ENCODE measurements at places on chromosomes 6 and 20.

DNA sequence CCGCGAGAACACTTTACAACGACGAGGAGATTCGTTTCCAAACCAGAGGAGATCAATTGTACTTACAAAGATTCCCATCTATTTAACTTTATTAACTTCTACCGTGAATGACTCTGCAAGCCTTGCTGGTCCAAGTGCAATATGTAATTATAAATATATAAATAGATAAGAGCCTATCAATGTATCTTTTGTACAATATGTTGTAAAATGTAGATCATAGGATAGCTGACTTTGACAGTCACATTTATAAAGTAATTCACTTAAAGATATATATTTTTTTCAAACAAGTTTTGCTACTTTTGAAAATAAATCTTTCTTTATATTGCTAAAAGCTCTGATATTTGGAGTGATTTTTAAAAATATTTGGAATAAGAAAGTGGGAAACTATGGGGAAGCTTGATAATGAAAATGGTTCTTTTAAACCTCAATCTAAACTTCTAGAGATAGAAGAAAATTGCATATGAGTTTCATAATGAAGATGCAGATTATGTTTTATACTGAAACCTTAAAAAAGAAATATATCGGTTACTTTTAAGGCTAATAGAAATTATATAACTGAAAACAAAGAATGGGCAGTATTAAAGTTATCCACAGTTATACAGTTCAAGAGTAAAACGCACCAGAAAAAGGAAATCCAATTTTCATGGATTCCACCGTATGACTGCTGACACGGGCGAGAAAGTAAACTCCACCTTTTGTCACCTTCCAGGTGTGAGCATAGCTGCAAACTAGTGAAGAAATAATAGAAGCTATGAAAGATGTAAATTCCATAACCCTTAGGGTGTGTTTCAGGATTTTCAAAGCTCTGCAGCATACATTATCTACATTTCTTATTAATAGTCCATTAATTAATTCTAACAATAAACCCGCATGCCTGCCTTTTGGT lies 3.3 kb downstream of the TCF21 start:
- no peak for DNase-seq

DNA sequence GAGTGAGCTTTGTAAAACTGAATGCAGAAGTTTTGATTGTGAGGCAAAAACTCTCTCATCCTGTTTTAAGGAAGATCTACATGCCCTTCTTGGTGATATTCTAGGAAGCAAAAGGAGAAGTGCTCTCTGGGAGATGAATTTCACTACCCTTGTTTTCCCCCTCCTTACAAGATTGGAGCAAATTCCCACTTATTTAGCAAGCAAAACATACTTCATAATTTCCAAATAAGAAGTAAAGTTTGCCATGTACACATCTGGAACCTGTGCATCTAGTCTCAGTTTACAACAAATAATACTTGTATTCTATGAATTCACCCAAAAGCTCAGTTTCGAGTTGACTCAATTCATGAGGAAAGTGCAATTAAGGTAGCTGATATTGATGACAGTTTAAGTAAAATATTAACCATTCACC lies 27.6 kb upstream of the IFNGR1 start:
- DNase-seq: no peak

GRCh38 chr6:11631008-11631407 lies 93.5 kb downstream of the TMEM170B start:
- DNase-seq: no peak

- peak; percentile 40 for DNase-seq
Measured at GRCh38 chr6:83057705-83058321, 7.8 kb downstream of the UBE3D start.

DNA sequence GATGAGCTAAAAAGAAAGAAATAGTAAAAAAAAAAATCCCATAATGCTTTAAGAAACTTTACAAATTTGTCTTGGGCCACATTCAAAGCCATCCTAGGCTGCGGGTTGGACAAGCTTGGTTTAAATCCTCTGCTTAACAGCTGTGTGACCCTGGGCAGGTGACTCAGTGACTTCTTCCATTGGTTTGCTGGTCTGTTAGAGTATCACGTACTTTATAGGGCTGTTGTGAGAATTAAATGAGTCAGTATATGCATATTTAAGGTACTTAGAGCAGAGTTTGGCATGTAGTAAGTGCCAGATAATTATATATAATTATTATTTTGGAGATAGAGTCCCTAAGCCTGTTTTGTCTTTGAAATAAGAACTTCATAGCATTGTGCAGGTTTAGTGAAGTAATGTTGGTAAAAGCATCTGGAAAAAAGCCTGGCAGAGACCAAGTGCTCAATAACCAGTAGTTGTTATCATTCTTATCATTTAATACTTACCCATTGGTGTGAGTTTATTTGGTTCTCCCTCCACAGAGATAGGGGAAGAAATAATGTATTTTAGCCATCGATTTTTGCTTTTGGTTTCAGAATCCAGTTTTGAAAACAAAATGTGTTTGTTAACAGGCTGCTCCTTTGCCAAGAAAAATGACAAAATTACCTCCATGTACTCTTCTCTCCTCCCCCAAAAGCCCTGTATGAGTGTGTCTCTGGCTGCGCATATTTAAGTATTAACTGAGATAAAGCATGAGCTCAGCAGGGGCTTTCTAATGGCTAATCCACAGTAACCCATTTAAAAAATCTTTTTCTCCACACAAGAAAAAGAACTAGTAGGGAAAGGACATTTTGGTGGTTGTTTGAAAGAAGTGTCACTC lies 67.2 kb downstream of the FOXO3 start:
- DNase-seq: peak; percentile 36

- no peak for DNase-seq
Measured at GRCh38 chr20:19269737-19270340, 57.4 kb downstream of the SLC24A3 start.

- no peak for DNase-seq
Measured at GRCh38 chr6:14797875-14798593, 447.8 kb upstream of the JARID2 start.

DNA sequence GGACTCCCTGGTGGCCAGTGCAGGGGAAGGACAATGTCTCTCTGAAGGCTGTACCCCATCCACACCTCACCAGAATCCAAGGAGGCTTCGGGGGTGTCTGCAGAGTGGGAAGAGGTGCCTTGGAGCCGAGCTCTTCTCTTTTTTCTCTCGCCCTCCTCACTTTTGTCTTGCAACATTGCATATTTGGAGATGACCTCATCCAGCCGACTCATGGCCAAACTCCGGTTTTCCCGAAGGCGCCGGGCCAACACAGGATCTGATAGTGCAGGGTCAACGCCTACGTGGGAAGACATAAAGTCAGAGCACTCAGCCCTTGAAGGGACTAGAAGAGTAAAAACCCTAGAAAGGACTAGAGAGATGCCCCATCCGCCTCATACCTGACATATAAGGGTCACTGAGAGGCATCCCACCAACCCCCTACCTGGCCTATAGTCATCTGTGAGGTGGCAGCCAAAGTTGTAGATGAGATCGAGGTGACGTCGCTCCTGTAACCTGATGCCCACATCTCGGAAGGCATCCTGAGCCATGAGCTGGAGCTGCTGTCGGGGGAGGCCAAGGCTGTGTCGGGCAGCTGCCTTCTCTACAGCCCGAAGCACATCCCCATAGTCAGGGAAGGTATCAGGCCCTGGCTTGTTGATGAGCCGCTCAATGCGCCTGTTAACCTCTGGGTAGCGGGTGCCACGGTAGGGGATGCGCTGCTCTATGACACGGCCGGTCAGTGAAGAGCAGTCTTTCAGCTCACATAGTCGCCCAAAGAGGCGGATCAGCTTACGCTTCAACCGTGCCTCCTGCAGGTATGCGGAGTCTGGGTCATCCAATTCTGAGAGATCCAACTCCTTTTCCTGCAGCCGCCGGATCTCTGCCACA lies 3.0 kb upstream of the ZBTB22 start:
- no peak for DNase-seq

DNA sequence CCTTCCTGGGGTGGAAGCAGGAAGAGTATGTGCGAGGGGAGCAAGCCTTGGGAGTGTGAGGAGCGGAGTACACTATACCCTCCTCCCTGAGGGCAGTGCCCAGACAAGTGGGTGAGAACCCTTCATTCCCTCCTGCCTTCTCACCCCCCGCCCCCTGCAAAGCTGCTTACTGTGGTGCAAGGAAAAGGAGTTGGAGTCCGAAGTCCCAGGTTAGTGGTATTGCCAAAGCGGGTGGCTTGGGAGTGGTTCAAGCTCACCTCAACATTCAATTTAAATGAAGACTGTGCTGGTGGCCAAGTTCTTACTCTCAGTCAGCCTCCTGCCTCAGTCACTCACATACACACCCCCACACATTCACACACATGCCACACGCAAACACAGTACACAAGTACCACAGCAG lies 74.7 kb upstream of the PRDM1 start:
- no peak for DNase-seq

DNA sequence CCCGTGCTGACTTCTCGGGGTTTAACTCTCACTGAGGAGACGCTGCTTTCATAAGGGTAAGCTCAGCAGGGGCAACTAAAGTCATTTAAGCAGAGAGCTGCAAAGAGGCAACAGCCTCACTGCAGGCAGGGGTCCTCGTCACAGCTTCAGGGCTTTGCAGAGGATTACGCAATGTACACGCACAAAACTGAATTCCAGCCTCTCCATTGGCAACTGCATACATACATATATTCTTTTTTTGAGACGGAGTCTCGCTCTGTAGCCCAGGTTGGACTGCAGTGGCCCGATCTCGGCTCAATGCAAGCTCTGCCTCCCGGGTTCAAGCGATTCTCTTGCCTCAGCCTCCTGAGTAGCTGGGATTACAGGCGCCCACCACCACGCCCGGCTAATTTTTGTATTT lies 2.4 kb downstream of the GMEB2 start:
- no peak for DNase-seq

- DNase-seq: no peak
Measured at GRCh38 chr6:80440496-80441115, 334.1 kb downstream of the BCKDHB start.

DNA sequence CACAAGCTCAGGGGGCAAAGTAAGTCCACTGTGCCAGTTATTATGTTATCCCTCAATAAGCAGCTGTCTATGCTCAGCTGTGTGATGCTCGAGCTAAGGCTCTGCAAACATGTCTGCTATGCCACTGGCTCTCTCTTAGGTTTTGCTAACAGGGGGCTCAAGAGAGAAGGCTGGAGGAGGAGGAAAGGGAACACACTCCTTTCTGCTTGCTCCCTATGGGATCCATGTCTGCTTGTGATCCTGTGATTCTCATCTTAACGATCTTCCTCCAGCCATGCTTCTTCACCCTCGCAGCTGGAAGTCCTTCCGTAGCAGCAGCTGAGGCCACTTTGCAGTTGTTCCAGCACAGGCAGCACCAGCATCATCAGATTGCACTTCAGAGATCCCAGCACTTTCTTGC lies 37.0 kb upstream of the IGF2R start:
- DNase-seq: no peak

GRCh38 chr6:137487869-137488149 lies 6.4 kb downstream of the OLIG3 start:
- DNase-seq: no peak

DNA sequence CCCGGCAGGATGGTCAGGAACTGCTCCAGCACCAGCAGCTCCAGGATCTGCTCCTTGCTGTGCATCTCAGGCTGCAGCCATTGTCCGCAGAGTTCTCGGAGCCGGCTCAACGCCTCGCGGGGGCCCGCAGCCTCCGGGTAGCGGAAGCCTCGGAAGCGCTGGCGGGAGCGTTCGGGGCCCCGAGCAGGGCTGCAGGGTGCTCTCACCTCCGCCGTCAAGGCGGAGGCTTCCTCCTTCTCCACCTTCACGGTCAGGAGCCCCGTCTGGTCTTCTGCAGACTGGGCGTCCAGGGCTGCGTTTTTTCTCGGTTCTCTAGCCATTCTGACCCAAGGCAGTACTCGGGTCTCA lies 434 bp downstream of the ZKSCAN4 start:
- DNase-seq: peak; percentile 64

- DNase-seq: no peak
Measured at GRCh38 chr6:124567401-124567800, 394.8 kb upstream of the RNF217 start.

DNA sequence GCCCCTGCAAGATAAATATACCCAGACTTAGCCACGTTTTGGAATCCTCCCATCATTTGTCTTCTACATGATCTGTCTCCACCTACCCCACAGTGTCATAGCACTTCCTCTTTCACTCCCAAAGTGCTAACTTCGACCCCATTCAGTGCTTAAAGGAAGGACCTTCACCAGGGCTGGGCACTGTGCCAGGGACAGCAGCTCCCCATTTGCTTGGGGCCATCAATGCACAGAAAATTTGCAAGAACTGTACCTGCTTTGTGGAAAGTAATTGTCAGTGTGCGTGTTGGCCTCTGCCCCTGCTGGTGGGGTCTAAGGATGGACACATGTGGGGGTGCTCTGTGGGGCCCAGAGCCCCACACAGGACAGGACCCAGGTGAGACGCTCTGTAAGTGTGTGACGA lies 5.2 kb upstream of the BPIFA2 start:
- DNase-seq: no peak

- DNase-seq: no peak
Measured at GRCh38 chr20:62200491-62201172, 17.8 kb downstream of the MTG2 start.

GRCh38 chr20:41984031-41984430 lies 365.9 kb upstream of the CHD6 start:
- DNase-seq: no peak

DNA sequence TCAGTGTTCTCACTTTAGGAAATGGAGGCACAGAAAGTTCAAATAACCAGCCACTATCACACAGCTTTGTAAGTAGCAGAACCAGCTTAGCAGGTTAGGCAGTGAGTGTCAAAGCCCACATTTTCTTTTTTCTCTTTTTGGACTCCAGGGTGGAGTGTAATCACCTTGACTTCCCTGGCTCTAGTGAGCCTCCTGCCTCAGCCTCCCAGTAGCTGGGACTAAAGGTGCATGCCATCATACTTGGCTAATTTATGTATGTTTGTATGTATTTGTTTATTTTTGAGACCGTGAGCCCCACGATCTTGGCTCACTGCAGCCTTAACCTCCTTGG lies 7.8 kb upstream of the NCOA3 start:
- DNase-seq: no peak

DNA sequence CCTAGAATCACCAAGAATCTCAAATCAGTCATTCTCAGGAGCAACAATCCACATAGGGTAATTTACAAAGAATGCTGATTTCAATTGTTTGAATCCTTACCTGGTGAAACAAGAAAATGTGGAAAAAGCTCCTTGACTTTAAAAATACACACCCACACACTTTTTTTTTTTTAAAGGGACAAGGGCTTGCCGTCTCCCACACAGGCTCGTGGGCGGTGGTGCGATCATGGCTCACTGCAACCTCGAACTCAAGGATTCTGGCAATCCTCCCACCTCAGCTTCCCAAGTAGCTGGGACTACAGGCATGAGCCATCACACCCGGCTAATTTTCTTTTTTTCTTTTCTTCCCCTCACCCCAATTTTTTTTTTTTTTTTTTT lies 30.7 kb downstream of the PARD6B start:
- DNase-seq: no peak

- no peak for DNase-seq
Measured at GRCh38 chr20:50294164-50295088, 103.8 kb downstream of the CEBPB start.

- DNase-seq: no peak
Measured at GRCh38 chr6:134114918-134115714, 62.7 kb upstream of the SLC2A12 start.
